ENCODE measurements at places on chromosomes 1 and 21.

DNA sequence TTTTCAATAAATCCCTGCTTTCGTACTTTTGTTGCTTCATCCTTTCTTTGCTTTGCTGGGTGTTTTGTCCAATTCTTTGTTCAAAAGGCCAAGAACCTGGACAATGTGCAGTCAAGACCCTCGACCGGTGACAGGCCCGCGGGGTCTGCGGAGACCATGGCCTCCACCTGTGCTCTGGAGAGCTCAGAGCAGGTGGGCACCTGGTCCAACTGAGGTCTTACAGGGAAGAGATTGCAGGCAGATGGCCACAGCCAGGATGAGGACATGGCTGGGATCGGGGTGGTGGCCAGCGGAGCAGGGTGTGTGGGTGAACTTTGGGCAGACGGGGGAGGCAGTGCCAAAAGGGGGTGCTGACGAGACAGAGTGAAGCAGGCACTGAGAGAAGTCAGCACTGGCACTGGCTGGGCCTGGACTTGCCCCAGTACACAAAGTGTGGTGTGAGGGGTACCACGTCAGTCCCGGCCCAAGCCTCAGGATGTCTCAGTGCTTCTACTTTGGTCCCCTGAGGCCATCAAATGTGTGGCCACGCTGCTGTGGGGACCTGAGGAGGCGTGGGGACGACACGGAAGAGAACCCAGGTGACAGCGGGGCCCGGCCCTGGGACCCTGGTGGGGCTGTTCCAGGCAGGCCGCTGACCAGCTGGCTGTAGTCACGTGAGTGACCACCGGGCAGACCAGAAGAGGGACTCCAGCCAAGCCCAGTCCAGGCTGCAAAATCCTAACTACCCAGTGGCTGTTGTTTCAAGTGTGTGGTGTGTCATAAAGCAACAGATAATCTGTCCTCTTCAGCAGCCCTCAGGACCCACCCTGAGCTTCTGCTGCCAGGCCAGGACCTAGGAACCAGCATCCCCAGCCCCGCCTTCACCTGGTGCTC is 10.4 kb upstream of the CCDC27 start:
- no peak for DNase-seq

DNA sequence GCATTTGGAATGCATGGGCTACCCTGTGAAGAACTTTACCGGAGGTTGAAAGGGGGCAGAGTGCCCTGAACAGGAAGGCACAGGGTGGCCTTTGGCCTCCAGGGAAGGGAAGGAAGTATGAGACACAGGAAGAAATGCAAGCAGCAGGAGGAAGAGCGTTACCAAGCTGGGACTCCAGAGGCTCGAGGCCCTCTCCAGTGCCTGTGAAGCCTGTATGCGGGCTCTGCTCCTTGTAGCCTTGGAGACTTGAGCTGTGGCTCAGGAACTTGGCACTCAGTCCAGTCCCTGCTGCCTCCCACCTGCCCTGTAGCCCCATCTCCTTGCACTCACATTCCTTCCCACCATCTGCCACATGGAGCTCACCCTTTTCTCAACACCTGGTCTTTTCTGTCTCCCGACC is 33.5 kb upstream of the RNF19B start:
- DNase-seq: no peak

DNA sequence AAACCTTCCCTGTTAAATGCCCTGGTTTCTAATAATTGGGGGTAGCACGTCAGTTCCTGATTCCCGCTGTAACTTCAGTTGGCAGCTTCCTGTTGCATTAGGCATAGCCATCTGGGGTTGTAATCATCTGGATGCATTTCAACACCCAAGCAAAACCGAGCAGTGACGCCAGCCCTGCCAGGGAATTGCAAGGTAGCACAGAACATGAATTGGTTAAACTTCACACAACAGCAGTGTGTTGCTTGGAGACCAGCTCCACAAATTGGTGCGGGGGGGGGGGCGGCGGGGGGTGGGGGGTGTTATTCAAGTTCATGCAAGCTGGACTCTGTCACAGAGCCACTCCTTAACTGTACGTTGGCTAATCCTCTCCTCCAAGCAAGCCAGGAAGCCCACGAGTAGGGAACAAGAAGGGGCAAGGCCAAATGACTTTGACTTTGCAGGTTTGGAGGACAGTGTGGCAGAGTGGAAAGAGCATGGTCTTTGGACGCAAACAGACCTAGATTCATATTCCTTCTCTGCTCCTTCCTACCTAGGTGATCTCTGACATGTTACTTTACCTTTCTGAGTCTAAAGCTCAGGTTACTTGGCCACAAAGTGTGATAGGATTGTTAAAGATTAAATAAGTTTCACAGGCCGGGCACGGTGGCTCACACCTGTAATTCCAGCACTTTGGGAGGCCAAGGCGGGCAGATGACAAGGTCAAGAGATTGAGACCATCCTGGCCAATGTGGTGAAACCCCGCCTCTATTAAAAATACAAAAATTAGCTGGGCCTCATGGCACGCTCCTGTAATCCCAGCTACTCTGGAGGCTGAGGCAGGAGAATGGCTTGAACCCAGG is 4.7 kb downstream of the LAX1 start:
- no peak for DNase-seq

- DNase-seq: no peak
Observed at GRCh38 chr1:62064829-62065407, 129.7 kb upstream of the L1TD1 start.

- DNase-seq: no peak
Observed at GRCh38 chr1:33015216-33015615, 21.5 kb downstream of the AK2 start.

GRCh38 chr1:150150133-150151021 is 661 bp downstream of the PLEKHO1 start:
- no peak for DNase-seq

DNA sequence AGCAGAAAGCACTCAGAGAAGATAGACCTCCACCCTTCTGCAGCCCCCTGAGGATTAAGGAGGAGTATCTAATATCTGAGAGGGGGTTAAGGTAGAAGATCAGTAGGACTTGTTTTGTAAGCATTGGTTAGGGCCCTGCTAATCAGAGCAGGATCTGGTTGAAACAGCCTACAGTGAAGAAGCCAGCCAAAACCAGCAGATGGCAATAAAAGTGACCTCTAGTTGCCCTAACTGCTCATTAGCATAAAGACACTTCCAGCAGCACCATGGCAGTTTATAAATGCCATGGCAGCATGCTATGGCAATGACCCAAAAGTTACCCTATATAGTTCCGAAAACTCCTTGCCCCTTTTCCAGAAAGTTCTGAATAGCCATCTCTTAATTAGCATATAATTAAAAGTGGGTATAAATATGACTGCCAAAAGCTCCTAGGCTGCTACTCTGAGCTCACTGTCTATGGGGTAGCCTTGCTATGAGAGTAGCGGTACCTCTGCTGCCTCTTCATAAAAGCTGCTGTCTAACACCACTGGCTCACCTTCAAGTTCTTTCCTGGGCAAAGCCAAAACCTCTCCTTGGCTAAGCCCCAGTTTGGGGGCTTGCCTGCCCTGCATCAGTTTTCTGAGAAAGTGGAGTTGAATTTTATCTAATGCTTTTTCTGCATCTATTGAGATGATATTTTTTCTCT is 254.2 kb downstream of the PAPPA2 start:
- DNase-seq: no peak
